Esophagus muscularis mucosa (tissue), 4 donors: ENCODE measurements at places on chromosomes 3 and 15.

DNA sequence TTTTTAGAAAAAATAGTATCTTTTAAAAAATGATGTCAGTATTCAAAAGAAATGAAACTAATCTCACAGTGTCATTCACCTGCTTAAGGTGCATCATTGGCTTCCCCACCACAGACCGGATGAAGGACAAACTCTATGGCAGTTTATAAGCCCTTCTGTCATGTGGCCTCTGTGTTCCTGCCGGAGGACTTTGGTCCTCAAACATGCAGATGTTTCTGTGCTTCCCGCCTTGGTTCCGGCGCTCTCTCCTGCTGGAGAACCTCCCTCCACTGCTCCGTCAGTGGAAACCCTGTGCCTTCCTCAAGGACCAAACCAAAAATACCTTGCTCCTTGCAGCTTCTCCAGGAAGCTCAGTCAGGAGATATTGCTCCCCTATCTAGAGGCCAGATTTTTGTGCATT, 326.3 kb downstream of the UACA start:
- no peaks in the 10 kb centered on the region for H3K4me1 ChIP-seq
- H3K27me3 ChIP-seq: peaks cover 12% of the 10 kb centered on the region
- H3K27ac ChIP-seq: no peak overlapping the region

DNA sequence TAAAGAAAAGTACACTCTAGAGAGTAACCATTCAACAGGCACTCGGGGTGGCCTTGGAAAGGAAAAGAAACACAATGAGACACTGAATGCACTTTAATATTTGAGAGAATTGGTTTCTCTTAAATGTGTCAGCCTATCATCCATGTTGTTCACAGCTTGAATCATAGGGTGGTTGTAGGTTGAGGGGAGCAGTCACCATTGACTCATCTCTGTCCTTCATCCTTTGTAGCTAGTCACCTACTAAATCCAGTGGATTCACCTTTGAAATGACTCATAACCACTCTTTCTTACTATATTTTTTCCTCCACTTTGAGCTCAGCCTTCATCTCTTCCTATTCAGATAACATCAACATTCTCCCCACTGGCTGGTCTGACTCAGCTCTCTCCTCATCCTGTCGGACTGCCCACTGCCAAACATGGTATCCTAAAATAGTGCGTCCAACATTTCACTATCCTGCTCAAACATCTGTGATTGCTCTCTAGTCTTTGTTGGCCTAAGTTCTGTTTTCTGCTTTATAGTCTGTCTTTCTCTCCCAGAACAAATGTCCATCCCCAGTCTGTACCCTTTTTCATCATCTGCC, 182.7 kb upstream of the GADL1 start:
- H3K36me3 ChIP-seq: no peaks in the 10 kb centered on the region
- H3K4me3 ChIP-seq: no peak overlapping the region
- DNase-seq: no peak
- H3K4me1 ChIP-seq: peaks cover 10% of the 10 kb centered on the region
- no peak overlapping the region for H3K27ac ChIP-seq
- H3K27me3 ChIP-seq: no peaks in the 10 kb centered on the region

GRCh38 chr3:27824312-27825200, 102.4 kb upstream of the EOMES start:
- H3K4me3 ChIP-seq: no peak overlapping the region
- H3K27me3 ChIP-seq: peaks cover 6% of the 10 kb centered on the region
- no peaks in the 10 kb centered on the region for H3K4me1 ChIP-seq
- DNase-seq: no peak
- H3K36me3 ChIP-seq: no peaks in the 10 kb centered on the region

DNA sequence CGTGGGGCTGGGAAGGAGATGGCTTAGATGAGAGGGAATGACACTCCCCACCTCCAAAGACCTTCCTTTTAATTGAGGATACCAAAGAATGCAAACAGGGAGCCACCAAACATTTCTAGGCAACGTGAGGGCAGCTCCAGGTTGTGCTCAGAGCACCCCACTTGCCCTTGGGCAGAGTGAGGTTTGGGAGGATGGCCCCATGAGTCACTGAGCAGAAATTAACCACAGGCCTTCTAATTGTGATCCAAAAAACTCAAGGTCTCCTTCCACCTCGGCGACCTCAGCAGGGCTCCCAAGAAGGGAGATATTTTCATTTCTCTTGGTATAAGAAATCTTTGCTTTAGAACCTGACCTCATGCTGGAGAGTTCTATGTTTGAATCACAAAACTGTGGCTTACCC, 305.0 kb upstream of the TPM1 start:
- peaks cover 5% of the 10 kb centered on the region for H3K4me1 ChIP-seq
- H3K27ac ChIP-seq: no peak overlapping the region
- H3K4me3 ChIP-seq: no peak overlapping the region
- peaks cover 63% of the 10 kb centered on the region for H3K36me3 ChIP-seq

DNA sequence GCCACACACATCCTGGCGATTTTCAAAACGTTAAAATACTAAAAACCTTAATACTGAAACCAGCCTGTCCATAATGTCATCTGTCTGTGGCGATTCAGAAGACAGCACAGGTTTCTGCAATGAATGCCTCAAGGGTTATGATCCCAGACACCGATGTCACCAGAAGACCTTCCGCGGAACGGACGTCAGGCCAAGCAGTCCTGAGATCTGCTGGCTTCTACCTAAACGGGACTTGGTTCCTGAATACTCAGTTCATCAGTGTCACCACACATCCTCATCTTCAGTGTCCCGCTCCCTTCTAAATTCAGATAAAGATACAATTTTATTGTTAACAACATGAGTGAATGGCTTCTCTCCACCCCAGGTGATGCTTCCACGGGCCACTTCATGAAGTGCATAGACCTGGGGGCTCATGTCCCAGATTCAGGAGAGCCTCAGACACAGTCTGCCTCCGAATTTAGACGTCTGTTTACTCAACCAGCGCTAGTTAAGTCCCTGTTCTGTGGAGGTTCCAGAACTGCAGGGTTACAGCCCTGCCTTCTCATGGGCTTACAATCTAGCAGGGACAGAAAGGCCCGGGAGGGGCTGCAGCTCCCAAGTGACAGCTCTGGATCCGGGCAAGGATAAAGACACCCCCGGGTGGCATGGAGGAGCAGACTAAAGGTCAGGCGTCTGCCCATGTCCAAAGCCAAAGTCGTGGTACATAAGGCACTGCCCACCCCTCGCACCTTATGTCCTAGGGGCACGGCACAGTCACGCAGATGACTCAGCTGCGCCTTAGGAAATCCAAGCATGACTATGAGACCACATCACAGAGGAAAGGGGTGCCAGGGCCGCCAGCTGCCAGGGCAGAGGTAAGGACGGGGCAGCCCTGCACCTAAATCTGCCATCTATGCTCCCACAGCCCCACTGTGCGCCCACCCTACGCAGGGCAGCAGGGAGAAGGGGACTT, 75.9 kb downstream of the VGLL4 start:
- H3K27me3 ChIP-seq: no peaks in the 10 kb centered on the region
- peak overlapping the region; percentile 75 for H3K27ac ChIP-seq
- H3K4me3 ChIP-seq: peak overlapping the region; percentile 38
